CD4-positive, alpha-beta T cell (primary cell): ENCODE measurements at places on chromosomes 3 and 15.

GRCh38 chr3:177340243-177340830 lies 143.1 kb upstream of the TBL1XR1 start:
- no peak for DNase-seq

DNA sequence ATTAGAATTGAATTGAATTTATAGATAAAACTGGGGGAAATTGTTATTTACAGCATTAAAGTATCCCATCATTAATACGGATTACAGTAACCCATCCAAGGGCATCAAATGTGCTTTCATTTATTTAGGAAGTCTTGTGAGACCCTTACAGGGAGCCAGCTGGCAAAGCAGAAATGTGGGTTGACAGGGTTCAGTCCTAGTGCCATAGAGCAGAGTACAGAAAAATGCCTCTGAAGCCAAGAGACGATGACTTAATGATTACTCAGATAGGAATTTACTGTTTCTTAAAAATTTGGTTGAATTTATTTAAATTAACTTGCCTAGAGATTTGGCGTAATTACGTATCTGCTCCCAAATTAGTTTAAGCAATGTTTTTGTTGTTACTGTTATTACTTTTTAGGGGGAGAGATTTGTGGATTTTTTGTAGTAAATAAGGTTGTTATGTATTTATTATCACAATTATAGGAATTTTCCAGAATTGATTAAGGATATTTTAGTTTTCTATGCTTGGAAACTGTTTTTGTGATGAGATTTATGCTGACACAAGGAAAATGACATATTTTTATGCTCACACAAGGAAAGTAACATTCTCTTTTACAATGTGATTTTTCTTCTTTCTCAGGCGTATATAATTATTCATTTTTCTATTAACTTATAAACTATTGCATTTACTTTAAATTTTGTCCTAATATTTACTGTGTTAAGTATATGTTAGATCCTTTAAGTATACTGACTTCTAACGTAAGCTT lies 152.0 kb downstream of the EPHA6 start:
- DNase-seq = no peak

DNA sequence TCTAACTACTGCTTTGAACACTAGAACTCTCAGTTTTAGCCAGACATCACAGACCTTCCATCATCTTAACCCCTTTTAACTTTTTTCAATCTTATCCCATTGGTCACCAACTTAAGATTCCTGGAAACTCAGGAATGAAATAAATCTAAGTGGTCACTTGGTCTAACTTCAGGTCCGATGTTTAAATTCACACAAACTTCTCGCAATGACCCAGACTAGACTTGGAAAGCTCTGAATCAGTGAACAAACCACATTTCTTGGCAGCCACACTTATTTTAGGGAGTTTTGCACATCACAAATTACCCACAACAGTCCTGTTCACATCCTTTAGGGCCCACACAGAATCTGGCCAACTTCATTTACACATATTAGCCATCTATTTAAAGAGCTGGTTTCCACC lies 118.9 kb downstream of the MAGI1 start:
- no peak for DNase-seq

- DNase-seq = no peak
Measured at GRCh38 chr15:93283854-93284253, 194.8 kb upstream of the RGMA start.

DNA sequence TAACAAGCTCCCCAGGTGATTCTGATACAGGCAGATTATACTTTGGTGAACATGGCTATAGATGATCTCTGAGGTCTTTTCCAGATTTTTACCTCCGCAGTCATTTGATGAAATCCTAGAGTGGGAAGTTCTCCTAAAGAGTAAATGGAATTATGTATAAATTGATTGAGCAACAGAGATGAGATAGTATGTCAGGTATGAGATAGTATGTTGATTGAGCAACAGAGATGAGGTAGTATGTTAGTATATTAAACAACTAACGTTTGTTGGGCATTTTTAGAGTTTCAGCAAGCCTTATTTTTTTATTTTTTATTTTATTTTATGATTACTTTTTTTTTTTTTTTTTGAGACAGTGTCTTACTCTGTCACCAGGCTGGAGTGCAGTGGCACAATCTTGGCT lies 265.0 kb upstream of the SOX2 start:
- DNase-seq = no peak

DNA sequence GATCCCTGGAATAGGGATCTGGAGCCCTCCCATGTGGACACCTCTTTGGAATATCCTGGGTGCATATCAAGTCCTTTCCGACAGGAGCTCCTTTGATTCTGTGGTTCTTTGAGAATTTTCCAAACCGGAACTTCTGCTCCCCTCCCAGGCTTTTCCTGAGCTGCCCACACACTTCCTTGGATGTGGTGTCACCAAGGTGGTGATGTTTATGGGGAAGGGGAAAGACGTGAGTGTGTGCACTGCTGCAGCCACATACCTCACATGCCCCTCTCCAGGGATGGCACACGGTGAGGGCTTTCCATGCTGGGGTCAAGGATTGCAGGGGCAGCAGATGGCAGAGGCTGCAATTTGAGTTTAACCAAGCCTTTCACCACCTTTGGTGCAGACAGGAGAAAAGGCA lies 27.9 kb upstream of the PSTPIP1 start:
- DNase-seq = no peak

GRCh38 chr15:94910166-94910565 lies 678.8 kb downstream of the MCTP2 start:
- DNase-seq = no peak

- no peak for DNase-seq
Measured at GRCh38 chr3:171346582-171347300, 113.5 kb downstream of the TNIK start.

DNA sequence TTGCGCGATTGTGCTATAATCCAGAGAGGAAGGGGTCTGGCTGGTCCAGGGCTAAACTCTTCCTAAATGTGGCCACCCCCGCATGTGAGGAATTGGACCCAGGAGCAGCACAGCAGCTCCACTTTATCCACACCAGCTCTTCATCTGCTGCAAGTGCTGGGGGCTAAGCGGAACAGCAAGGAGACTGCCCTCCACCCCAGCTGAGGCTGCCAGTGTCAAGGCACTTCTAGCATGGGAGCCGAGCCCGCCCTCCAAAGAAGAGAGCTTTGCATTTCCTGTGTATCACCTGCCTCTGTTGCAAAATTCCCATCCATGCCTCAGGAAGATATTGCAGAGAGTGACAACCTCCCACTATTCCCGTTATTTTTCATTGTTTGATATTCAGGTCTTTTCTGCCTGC lies 333.6 kb downstream of the ARRDC4 start:
- no peak for DNase-seq

DNA sequence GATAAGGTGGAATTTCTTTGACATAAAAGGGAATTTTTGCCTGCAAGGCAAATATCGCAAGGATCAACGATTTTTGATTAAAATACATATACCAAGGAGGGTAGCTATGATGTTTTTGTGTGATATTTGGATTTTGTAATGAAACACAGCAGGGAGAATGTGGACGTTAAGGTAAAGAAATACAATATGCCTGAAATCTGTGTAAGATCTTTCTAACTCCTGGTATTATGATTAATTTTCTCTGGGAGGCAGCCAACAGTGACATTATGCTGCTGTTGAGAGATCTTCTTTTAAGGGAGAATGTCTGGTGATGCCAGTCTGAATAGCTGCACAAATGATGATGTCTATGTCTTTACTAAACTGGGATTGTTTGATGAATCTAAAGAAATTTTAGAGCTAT lies 972.2 kb downstream of the SQOR start:
- no peak for DNase-seq

GRCh38 chr3:58580826-58581327 lies 3.7 kb upstream of the FAM107A start:
- DNase-seq = no peak

DNA sequence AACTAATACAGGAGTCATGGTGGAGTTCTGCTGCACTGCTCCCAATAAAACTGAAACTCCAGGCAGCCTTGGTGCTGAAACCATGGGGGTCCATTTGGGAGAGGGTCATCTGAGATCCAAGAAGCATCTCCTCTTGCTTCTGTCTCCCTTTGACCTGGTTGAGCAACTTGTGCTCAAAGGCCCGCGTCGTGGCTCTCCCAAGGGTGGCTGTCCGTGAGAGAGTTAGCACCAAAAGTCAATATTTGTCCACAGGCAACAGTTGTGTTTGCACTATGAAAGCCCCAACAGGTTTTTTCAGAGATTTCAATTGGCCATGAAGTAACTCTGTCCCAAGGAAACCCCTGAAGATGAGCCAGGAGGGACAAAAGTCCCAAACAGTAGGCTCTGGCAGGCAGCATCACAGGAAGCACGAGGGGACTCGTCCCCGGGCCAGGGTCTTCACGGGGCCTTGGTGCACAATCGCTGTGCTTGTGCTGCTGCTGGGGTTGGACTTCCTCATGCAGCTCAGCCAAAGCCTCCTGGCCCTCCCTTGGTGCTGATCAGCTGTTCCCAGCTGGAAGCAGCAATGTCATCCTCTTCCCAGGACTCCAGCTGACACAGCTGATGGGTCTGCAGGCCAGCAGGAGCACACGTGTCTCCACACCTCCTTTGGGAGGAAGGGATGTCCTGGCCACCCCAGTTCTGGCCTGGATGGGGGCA lies 39.4 kb upstream of the WNT5A start:
- no peak for DNase-seq

DNA sequence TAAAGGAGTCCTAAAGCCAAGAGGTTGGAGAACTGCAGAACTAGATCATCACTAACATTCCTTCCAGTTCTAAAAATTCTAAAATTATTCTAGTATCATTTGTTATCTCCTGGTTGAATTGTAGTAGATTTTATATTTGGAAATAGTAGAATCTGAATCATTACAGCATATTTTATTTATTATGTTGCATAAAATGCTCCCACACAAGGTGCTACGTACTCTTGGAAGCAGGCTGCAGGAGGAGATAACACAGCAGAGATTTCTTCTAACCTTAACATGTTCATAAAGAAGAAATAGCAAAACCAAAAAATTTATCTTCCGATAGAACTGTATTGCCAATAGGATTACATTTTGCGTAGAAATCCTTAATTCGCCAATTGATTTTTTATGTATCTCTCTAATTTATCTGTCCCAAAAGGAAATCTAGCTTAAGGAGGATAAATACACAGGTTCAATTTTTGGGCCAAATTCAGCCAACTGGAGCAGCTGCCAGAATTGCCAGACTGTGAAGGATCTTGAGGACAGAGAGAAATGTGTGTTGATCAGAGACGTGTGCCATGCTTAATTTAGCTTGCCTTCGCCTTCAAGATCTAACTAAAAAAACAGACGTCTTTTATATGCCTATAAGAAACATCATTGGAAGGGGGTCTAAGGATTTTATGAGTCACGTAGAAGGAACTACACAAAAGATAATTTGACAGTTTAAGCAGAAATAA lies 134.4 kb upstream of the MITF start:
- no peak for DNase-seq

DNA sequence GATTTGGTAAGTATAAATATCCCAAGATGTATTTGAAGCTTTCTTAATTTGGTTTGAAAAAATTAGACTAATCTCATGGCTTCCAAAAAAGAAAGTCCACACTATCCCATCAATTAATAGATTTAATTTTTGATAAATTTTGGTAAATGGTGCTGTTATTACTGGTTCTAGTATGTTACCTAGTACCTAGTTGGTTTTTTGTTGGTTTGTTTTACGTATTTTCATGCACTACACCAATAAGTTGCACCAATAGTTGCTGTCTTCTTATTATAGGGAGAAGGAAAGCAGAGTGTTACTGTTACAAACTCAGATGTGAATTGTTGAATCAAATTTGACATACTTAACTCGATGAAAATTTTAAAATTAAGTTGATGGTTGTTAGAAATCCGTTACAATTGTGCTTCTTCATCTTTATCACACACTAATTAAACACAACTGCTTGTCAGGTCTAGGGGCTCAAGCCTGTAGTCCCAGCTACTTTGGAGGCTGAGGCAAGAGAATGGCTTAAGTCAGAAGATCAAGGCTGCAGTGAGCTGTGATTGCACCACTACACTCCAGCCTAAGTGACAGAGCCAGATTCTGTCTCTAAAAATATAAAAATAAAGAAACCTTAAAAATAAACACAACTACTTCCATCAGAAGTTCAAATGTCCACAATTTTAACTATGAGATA lies 23.1 kb upstream of the MBNL1 start:
- DNase-seq = peak; percentile 36

DNA sequence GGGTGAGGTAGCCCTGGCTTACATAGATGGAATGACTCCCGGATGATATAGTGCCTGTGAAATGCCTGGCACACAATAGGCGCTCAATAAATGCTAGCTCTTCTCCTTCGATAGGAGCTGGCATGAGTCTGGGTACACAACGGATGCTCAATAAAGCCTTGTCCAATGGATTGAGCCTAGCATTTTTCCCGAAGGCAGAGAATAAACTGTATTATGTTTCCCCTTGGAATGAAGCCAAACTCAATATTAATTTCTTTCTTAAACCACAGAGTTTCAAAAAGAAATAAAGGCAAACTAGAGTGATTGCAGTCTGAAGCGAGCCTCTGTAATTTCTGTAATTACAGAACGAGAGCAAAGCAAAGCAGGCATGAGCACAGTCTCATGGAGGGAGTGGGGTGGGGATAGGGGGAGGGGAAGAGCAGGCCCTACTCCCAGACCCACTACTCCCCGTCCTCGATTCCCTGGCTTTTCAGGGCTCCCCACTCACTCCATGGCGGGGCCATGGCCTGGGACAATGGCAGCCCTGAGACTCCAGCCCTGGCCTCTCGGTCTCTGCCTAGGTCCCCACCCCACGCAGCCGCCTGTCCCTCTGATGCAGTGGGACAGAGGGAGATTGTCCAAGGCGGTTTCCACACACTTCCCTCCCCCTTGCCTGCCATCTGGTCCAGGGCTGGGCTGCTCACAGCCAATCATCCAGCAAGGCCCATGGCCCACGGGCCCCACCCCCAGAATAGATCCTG lies 18.0 kb downstream of the SLC6A1 start:
- DNase-seq = no peak

DNA sequence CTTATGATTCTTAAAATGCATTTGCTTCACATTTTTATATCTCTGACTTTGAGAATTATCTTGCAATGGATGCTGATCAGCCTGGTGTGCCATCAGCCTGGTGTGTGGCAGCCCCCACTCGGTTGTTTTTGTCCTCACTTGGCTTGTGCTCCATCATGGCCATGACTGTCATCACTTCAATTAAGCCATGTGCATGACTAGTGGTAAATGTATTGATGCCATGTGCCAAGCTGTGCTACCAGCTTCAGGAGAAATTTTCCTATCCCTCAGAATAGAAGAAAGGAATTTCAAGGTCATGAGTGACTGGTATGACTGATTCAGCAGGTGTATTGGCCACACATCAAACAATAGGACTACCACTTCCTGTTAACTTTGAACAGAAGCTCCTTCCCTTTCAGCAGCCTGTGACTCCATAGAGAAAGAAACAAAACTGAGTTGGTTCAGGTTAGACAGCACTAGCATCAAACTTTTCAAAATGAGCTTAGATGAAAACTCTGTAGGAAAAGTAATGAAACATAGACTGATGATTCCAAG lies 251.7 kb downstream of the GRM7 start:
- DNase-seq = no peak

- no peak for DNase-seq
Measured at GRCh38 chr15:64324165-64324877, 31.7 kb downstream of the CSNK1G1 start.

GRCh38 chr15:35562641-35563040 lies 16.7 kb upstream of the DPH6 start:
- DNase-seq = no peak

GRCh38 chr15:40080847-40081246 lies 27.8 kb downstream of the BMF start:
- DNase-seq = no peak

GRCh38 chr15:41286665-41287333 lies 45.6 kb downstream of the OIP5 start:
- peak; percentile 32 for DNase-seq
